ENCODE measurements at places on chromosomes 12 and 14. TPM values are rescaled to one million over a fixed set of nuclear protein-coding genes. Genes with fewer than 3 reads are reported as not detected.

Gene PTCSC3
- total RNA-seq: not detected

Gene CAMKK2
- 30.0 TPM for total RNA-seq

- peak overlapping the region; percentile 45 for H3K27ac ChIP-seq
- H3K4me3 ChIP-seq: no peak overlapping the region
- H3K36me3 ChIP-seq: no peaks in the 10 kb centered on the region
- DNase-seq: no peak
Measured at GRCh38 chr12:58310809-58311622, 369.6 kb downstream of the ATP23 start.

DNA sequence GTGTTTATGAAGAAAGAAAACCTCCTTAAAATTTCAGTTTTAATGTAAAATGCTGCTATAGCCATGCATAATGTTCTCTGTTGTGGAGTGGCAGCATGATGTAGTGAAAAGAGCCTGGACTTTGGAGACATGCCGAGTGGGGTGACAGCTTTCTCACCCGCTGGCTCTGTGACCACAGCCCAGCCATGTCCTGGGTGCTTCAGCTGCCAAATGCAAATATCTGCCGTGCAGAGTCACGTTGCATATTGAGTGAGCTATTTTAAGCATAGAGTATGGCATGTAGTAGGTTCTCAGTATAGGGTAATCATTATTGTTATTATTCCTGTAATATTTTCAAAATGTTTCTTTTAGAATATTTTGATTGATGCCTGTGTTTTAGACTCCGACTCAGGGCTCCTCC, 15.5 kb upstream of the TCTN2 start:
- H3K4me1 ChIP-seq: no peaks in the 10 kb centered on the region
- no peak overlapping the region for H3K27ac ChIP-seq
- H3K27me3 ChIP-seq: no peaks in the 10 kb centered on the region
- H3K4me3 ChIP-seq: no peak overlapping the region

DNA sequence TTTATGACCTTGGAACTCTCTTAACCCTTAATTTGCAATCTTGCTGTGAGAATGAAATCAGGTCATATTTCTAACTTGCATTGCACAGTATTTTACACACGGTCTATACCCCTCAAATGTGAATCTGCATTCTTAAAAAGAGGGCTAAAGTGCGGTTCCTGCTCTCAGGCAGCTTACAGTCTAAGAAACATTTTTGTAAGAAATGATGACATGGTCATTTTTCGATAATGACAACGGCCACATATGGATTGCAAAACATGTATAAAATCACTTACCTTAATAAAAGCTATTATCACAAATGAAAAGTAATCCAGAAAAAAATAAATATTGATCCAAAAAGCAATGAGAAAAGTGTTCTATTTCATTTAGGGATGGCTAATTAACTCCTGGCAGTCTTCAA, 24.8 kb upstream of the TMEM132D start:
- H3K36me3 ChIP-seq: no peaks in the 10 kb centered on the region
- H3K4me3 ChIP-seq: no peak overlapping the region
- DNase-seq: no peak
- H3K27me3 ChIP-seq: no peaks in the 10 kb centered on the region
- no peaks in the 10 kb centered on the region for H3K4me1 ChIP-seq
- H3K27ac ChIP-seq: no peak overlapping the region

DNA sequence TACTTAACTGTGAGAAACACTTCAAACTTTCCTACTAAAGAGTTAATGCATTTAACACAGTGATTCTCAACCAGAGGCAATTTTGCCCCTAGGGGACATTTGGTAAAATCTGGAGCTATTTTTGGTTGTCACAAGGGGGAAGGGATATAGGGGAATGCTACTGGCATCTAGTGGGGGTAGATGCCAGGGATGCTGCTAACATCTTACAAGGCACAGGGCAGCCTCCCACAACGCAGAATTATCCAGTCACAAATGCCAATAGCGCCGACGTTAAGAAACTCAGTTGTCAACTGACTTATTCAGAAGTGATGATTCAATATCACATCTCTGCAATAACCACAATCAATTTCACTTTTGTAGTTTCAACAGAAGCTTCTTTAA, 2.0 kb downstream of the EEA1 start:
- H3K27me3 ChIP-seq: no peaks in the 10 kb centered on the region
- DNase-seq: no peak
- peaks cover 19% of the 10 kb centered on the region for H3K4me1 ChIP-seq
- H3K36me3 ChIP-seq: no peaks in the 10 kb centered on the region
- H3K4me3 ChIP-seq: no peak overlapping the region

DNA sequence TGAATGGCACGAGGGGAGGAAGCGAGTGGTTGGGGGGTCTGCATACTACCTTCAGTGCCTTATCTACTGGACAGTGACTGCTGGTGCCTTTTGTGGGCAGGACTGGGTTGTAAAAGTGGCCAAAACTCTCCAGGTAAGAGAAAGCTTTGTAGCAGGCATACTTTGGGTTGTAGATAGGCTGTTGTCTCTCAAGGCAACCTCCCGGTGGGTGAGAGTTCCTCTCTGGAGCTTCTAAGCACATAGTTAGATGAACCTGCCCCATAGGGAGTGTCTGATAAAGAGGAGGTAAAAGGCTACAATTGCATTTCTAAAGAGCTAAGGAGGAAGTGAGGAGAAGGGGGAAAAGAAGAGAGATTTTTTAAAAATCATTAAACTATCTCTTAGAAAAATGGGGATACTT, 4.2 kb upstream of the DAD1 start:
- no peak overlapping the region for H3K27ac ChIP-seq
- H3K36me3 ChIP-seq: no peaks in the 10 kb centered on the region
- no peaks in the 10 kb centered on the region for H3K27me3 ChIP-seq

Measured in sigmoid colon (tissue), 7 donors.